Activated naive CD4-positive, alpha-beta T cell (primary cell): ENCODE measurements at places on chromosomes 12 and 14.

DNA sequence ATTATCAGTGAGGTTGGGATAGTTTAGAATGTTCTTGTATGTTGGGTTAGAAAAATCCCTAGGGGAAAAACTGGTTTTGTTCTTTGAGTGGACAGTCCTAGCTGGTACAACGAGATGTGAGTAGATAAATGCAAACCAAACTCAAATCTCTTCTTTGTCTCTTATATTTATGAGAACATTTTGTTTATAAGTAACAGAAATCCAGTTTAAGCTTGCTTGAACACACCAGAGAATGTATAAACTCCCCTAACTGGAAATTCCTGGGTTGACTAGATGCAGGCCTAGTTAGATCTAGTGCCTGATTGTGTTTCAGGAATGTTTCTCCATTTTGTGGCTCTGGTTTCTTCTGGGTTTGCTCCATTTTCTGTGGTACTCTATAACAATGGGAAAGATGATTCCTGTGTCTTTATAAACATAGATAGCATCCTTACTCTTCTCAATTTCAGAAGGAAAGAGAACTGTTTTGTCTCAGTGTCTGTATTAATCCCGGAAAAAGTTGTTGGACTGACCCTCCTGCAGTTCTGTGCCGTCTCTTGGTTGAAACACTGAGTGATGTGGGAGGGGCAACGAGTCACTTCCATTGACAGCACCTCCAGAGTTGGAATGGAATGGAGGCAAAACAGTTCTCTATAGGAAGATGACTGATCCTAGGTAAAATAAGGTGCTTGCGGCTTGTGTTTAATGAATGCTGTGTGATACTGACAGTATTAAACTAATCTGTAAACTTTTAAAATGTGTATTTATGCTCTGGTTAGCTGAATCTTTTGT lies 244.8 kb downstream of the TMTC2 start:
- DNase-seq, result no peak

- DNase-seq, result no peak
These were observed 12.7 kb downstream of the TMED10 start for GRCh38 chr14:75163677-75164076.

DNA sequence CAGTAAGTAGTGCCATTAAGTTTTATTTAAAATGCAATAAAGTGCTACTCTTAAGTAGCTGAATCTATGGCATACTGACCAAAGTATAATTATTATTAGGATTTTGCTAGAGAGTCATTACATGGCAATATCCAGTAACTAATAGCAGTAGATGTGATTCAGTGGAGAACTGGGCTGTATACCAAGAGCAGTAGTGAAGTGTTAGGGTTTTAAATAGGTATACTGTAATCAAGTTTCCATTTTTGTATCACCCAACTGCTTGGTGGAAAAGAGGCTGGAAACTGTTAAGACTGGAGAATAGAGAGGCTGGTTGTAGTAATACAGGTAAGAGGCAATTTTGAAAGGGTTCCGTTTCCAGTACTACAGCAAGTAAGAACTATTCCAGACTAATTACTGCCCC lies 13.3 kb upstream of the LLPH start:
- DNase-seq, result no peak

DNA sequence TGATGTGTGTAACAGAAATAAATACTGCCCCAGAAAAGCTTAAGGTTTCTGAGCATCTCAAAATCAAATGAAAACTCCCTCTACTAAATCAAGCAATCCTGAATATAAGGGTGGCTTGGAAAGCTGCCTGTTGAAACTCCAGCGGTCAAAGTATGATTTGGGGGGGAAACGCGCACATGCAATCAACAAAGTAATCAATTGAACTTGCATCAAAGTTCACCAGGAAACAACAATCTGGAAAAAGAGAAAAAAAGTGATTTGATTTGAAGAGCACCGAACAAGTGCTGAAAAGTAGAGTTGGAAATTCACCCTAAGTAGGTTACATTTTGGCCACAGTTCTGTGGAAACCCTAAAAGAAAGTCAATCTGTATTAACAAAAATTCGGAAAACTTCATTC lies 700 bp downstream of the CNIH1 start:
- DNase-seq, result no peak

DNA sequence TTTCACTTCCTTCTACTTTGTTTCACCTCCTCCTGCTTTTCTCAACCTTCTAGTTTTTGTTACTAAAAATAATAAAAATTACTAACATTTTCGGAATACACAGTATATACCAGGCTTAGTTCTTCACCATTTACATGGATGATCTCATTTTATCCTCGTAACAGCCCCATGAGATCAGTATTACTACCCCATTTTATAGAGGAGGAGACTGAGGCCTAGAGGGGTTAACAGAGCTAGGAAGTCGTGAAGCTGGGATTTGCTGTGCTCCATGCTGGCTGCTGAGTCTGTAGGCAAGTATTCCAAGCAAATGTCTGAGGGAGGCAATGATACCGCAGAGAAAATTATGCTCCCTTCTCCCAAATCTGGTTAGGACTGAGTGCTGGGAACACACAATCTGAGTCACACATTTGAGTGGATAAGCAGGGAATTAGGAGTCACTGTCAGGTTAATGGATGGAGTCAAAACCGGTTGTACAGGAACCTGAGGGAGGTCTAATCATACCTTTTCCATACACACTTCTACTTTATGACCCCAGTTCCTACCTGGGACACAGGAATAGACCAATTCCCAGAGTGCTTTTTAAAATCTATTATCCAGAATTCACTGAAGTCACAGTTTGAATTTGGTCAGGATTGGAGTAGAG lies 51.1 kb downstream of the ZFYVE26 start:
- DNase-seq, result no peak
